ENCODE measurements at places on chromosomes 7 and 10.

GRCh38 chr7:100865938-100866728 is 1.1 kb upstream of the TRIP6 start:
- DNase-seq, result no peak

GRCh38 chr10:71974489-71975021 is 10.4 kb downstream of the CHST3 start:
- peak; percentile 70 for DNase-seq

- DNase-seq, result no peak
These were observed 340.6 kb downstream of the SH2D4B start for GRCh38 chr10:80878330-80878729.

DNA sequence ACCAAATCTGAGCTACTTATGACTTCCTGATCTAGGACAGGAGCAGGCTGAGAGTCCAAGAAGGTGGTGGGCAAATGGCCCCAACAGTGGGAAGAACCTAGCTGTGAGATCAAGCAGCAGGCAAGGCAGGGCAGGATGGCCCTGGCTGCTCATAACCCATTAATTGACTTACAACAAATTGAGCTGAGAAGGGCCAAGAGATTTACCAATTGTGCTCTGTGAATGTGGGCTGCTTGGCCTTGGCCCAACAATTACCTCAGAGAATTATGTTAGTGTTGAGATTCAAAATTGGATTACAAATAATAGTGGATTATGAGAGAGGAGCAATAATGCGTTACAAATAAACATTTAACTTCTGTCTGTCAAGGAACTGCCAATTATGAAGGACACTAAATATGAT is 956.5 kb downstream of the KCNMA1 start:
- DNase-seq, result no peak

DNA sequence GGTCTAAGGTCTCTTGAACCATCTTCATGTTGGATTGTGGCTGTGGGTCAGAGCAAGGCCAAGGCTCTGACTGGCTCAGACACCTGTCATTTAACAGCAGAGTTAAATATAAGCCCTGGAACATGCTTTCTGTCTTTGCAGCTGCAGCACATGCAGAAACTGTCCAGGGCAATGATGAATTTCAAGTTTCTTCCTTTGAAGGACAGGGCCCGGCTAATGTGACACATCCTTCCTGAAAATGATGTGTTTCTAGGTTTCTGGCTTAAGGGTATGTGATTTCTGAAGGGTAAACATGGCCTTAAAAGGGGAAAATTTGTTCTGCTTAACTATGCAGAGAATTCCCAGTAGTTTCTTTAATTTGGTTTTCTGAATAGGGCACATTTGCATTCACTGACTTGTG is 34.0 kb upstream of the SLC35B4 start:
- no peak for DNase-seq

GRCh38 chr7:156665101-156665500 is 24.5 kb downstream of the RNF32 start:
- DNase-seq, result no peak

DNA sequence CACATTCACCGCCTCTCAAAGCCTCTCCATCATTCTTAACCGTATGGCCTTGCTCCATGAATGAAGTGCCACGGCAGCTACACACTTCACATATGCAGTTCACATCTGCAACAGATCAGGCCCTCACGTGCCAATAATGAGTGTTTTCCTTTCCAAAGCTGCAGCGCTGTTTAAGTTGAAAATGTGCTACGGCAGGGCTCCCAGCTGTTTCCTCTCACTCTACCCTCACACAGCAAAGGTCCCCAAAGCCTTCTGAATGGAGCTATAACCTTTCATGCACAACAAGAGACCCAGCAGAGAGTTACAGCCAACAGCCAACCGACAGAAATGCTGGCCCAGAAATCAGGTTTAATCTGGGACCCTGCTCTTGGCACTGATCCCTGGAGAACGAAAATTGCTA is 236.1 kb downstream of the ELMO1 start:
- no peak for DNase-seq

DNA sequence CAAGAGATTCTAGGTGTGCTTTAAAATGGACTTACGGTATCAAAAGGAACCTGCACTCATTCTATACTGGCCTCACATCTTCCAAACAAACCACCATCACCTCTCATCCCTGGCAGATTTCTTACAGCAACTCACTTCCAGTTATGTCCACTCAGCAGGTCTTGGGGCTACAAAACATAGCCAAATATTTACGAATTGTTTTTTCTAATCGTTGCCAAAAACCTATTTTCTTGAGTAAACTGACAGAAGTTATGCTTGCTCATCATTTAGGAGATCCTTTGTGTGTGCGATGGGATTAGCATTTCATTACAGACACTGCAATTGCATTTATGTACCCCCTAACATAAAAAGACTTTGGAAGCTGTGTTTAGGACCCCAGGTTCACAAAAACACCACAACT is 2.7 kb downstream of the KCNMA1 start:
- DNase-seq, result no peak

GRCh38 chr10:102241032-102241443 is 274 bp downstream of the PITX3 start:
- DNase-seq, result no peak

DNA sequence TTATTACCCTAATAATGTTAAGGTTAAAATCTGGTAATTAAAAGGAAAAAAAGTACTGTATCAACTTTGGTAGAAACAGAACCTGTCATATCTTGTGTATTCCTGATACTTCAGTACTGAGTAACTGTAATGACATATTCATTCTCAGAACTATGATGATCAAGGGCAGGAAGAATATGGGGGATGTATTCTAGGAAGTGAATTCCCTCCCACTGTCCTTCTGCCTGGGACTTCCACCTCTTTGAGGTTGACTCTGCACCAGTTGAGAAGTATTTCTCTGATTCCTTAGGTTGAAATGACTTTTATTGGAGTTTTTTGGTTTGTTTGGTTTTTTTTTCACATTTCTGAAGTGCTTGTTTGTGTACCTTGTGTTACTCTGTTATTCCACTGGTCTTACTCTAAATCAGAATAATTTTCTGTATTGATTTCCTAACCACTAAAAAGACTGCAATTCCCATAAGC is 36.9 kb downstream of the WASL start:
- DNase-seq, result no peak

- DNase-seq, result no peak
These were observed 537.1 kb downstream of the PTPRN2 start for GRCh38 chr7:158050441-158050977.

- DNase-seq, result no peak
These were observed 142.8 kb downstream of the DNAJC1 start for GRCh38 chr10:21860718-21861117.

DNA sequence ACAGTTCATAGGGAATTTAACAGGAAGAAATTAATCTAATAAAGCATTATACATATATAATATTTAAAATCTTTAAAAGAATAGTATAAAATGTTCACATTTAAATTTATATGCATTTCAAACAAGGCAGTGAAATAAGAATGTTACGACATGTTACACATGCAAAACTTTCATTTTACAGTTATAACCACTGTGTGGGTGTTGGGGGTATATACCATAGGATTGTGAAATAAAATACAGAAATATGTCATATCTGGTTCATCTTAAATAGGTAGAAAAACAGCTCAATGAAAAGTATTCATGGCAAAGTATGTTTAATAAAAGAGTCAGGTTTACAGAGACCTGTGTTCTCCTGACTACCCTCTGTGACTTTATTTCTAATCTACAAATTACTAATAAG is 45.6 kb downstream of the CHCHD3 start:
- DNase-seq, result no peak

GRCh38 chr10:104614245-104614831 is 26.8 kb upstream of the SORCS3 start:
- peak; percentile 5 for DNase-seq

DNA sequence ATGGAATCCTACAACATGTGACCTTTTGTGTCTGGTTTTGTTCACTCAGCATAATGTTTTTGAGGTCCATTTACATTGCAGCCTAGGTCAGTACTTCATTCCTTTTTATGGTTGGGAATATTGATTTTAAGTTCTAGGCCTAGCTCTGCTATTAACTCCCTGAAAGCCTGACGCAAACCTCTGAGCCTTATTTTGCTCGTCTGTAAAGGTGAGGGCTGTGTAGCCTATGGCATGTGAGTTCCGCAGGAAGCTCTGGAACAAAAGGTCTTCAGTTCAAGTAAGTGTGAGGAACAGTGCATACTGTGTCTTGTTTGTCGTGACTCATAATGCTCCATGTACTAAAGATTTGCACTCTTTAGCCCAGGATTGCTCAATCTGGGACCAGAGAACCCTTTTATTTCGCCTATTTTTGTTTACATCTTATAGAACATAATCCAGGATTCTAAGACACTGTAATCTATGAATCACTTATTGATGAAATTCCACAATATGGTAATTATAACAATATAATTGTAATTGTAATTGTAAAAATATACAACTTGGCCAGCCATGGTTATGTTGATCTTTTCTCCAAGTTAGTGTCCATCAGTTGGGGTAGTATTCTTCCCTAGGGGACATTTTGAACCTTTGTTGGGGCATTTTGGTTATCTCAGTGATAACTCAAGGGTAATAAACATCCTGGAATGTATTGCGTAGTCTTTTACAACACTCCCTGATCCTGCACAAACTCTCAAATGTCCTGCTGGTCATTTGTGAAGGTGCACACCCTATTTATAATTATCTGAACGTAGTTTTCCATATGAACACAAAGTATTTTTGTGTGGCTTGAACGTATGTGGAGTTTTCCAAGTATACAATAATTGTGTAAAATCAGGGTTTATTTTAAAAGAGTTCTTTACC is 184.7 kb downstream of the VTI1A start:
- no peak for DNase-seq

DNA sequence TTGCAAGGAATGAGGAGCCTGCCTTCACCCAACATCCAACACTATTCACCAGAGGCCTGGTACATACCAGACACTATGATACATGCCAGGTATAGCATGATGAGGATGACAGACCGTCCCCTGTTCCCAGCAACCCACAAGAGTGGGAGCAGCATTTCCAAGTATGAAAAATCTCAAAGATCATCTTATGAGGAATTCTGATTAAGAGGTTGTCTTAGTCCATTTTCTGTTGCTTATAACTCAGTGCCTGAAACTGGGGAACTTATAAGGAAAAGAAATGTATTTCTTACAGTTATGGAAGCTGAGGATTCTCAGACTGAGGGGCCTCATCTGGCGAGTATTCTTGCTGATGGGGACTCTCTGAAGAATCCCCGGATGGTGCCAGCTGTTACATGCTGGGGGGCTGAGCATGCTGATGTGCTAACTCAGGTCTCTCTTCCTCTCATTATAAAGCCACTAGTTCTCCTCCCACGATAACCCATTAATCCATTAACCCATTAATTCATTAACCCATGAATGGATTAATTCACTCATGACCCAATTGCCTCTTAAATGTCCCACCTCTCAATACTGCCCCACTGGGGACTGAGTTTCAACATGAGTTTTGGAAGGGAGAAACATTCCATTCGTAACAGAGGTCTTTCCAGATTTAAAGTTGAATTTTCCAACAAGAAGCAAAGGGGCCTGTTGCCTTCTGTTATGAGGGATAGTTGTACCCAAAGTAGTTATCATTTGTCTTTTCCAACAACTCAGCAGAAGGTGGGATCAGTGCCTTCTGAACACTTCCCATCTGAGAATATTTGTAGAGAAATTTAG is 173.9 kb downstream of the HERPUD2 start:
- no peak for DNase-seq

- no peak for DNase-seq
These were observed 405.0 kb downstream of the ADRA2A start for GRCh38 chr10:111481866-111482265.
